ENCODE measurements at places on chromosomes 2 and 18.
A peak's percentile ranks its signal among the peaks of the same experiment; 100 is the strongest.

GRCh38 chr2:146267093-146267492 is 1577.7 kb upstream of the ACVR2A start:
- DNase-seq: no peak

DNA sequence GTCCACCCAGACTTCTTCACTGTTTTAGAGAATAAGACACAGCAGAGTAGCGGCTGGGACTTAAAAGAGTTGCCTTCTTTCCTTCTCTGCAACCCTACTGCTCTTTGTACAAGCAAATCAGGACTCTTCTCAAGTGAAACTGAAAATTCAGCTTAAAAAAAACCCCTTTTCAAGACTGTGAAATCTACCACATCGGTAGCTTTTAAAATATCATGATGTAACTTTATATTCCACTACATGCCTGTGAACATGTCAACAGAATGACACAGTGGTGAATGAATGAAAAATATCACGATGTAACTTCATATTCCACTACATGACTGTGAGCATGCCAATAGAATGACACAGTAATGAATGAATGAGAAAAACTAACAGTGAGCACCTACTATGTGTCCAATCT is 53.4 kb downstream of the TCF4 start:
- no peak for DNase-seq

DNA sequence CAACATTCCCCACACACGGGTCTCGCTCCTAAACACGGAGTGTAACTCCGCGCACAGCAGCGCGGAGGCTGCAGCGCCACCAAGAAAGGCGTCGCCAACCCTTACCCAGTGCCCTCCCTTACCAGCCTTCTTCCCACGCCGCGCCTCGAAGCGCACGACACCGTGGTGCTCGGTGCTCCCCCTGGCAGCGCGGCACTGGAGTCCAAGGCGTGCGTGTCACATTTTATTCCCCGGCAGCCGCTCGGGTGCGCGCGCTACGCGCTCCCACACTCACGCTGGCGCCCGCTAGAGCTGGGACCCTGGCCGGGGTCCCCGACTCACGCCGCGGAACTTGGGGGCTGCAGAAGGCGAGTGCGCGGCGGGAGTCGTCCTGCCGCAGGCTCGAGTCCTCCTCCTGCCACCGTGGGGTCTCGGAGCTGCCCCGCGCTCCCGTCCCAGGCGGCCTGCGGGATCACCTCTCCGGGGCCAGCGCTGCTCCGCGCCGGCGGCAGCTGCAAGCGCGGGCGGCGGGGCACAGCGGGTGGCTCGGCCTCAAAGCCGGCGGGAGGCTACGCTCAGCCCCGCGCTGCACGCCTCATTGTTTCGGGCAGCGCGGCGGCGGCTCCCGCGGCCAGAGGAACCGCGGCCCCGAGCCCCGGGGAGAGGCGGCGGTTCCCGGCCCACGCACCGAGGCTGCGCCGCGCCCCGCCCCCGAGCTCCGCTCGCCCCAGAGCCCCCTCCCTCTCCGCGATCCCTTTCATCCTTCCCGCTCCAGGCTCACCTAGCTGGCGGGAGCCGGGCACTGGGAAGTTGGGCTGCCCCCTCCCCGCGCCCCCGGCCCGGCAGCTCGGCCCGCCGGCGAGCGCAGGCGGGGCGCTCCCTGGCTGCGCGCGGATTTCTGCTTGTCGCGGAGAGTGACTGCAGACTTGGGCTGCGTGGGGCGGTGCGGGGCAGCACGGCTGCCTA is at the start of gene ST6GAL2:
Gene ST6GAL2 (minus strand): TSS at position 197 of the 945 bp plus-strand sequence. CDS start 42,190 bp downstream, outside the sequence.
- peak; percentile 54 for DNase-seq

- no peak for DNase-seq
These were observed 153.0 kb downstream of the KLHL29 start for GRCh38 chr2:23537991-23538390.

All from left kidney (tissue), 8 donors.